ENCODE measurements at places on chromosomes 6 and 20.

DNA sequence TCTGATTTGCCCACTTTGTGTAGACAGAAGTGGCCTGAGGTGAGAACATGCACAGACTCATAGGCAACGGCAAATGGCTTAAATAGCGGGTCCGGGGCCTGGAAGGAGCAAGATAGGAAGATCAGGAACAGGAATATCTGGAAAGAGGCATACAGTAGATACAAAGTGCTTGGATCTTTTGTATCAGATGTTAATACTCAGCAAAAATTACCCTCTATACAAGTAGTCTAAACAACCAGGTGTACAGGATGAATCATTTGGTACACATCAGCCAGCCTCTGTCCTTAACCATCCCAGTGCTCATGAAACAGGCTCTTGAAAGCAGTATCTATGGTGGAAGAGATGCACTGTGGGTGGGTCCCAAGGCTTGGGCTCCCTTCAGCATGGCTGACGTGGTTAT is 28.9 kb upstream of the HLA-C start:
- DNase-seq = no peak

GRCh38 chr6:54877713-54878317 is 31.2 kb downstream of the FAM83B start:
- no peak for DNase-seq

DNA sequence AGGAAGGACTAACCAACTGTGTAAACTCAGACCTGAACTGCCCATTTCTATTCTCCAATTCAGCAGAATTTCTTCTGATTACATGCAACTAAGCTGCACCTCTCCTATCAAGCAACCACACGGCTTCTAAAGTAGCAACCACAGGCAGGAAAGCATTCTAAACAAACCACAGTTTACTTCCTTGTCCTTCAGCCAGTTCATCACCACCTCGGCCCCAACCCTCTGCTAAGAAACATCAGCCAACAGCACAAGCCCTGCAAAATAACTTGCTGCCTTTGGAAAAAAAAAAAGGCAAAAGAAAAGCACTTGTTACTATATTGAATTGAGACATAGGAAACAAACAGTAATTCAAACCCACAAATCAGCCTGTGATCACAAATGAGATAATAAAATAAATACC is 140.3 kb downstream of the NFATC2 start:
- DNase-seq = peak; percentile 28

DNA sequence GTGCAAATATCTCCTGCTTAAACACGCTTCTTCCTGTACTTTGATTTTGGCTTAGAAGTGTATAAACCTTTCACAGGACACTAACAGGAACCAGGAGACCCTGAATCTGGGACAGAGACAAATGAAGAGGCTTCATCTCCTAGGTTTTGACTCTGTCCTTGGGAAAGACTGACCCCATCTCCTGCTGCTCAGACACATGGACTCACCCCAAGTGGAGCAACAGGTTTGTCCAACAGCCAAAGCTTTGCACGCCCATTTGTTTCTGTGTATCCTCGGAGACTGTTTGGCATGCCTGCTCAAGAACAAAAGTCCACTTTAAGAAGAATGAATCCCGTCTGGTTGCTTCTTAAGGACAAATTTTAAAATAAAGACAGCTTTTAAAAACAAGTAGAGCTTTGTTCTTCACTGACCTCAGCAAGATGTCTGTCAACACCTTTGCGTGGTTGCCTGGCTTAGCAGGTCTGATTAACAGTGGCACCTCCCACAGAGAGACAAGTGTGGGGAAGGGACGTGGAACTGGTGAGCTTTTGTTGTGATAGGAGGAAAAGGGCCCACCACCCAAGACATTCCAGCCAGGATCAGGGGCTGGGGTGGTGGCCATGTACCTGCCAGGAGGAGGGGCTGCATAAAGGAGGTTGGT is 202.6 kb downstream of the SOD2 start:
- DNase-seq = no peak

DNA sequence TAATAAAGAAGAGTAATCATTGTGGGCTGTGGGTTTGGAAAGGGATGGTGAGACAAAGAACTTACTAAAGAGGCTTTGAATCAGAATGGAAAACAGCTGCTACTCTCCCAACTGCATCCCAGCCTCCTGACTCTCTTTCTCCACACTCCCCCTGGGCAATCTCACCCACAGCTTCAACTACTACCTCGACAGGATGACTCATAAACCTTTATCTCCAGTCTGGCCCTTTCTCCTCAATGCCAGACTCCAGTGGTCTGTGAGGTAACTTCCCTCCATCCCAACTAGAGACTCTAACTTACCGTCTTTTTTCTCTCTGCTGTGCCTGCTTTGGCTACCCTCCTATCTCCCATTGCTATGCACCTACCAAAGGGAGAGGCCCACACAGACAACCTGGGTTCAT is 135.3 kb upstream of the RREB1 start:
- no peak for DNase-seq

GRCh38 chr6:135088818-135089809 is 34.5 kb upstream of the HBS1L start:
- no peak for DNase-seq

GRCh38 chr6:23663652-23664051 is 462.4 kb upstream of the NRSN1 start:
- no peak for DNase-seq

DNA sequence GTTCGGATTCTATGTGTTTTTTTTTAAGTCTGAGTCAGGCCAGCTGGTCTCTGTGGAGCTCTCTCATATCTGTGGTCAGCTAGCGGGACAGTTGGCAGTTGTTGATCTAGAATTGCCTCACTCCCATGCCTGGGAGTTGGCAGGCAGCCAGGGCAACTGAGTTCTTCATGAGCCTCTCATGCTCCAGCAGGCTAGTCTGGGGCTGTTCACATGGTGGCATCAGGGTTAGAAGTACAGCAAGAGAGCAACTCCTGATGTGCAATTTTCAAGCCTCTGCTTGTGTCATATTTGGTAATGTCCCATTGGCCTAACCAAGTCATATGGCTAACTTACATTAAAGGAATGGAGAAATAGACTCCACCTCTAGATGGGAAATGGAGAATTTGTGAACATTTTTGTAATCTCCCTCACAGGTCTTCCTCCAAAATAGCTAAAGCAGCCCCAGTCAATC is 6.7 kb upstream of the IFT52 start:
- DNase-seq = no peak

DNA sequence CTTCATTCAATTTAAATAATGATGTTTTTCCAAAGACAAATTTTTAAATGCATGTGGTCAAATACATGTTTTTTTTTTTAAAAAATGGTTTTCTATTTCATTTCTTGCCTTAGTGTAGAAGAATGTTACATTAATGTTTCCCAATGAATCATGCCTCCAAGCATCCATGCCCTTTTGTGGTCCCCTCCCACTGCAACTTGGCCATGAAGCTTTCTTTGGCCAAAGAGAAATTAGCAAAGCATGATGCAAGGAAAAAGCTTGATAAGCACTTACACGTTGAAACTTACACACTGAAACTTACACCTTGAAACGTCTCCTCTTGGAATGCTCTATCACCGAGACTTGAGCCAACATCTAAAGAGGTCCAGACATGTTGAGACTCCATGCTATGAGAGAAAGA is 93.0 kb upstream of the ELOVL5 start:
- no peak for DNase-seq

- peak; percentile 44 for DNase-seq
Observed at GRCh38 chr20:62652041-62652893, 10.0 kb downstream of the SLCO4A1 start.

GRCh38 chr6:100266494-100267401 is 198.0 kb downstream of the SIM1 start:
- no peak for DNase-seq

- no peak for DNase-seq
Observed at GRCh38 chr20:23631981-23632710, 5.6 kb downstream of the CST3 start.

- DNase-seq = no peak
Observed at GRCh38 chr6:97305414-97306066, 22.5 kb upstream of the MMS22L start.

- DNase-seq = no peak
Observed at GRCh38 chr6:168113226-168113625, 34.2 kb upstream of the FRMD1 start.

DNA sequence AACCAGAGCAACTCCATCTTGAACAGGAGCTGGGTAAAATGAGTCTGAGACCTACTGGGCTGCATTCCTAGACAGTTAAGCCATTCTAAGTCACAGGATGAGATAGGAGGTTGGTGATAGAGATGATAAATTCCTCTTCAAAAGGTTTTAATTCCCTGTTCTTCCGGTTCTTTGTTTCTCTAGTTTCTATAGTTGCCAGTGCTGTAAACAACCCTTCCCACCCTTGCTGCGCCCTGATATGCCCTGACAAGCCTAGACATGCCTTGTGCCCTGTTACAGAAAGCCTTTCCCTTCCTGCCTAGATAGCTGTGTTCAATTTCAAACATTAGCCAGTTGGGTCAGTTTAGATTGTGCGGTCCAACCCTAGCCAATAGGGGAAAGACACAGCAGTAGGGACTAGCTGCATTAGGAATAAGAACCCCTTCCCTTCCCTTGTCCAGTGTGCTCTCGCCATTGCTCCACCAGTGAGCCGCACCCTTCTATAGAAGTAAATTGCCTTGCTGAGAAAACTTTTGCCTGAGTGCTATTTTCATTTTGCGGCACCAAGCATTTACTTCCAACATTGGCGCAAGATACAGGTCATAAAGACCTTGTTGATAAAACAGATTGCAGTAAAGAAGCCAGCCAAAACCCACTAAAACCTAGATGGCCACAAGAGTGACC is 52.5 kb upstream of the CCN2 start:
- DNase-seq = no peak

- no peak for DNase-seq
Observed at GRCh38 chr6:29399525-29399924, 4.1 kb downstream of the OR12D2 start.

DNA sequence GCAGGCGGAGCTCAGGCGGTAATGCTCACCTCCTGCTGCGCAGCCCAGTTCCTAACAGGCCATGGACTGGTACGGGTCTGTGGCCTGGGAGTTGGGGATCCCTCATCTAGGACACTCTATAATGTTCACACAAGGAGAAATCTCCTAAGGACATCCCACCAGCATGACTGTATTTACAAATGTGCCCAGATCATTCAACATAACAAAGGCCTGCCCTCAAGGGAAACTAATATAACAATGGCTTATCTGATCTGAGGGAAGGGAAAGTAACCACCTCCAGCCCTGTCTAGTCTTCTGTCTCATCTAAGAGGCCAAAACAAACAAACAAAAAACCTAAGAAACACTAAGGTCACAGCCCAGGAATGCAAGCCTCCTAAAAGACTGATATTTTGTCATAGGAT is 232.8 kb downstream of the RNGTT start:
- no peak for DNase-seq

GRCh38 chr6:50141100-50141499 is 91.4 kb upstream of the DEFB112 start:
- no peak for DNase-seq

- DNase-seq = no peak
Observed at GRCh38 chr20:25276533-25277050, 28.7 kb downstream of the PYGB start.

GRCh38 chr6:56372406-56372995 is 125.1 kb upstream of the COL21A1 start:
- no peak for DNase-seq

Measured in activated T-cell treated with anti-CD3 and anti-CD28 coated beads for 1 hour (primary cell).